ENCODE measurements at places on chromosomes 5 and 9.

DNA sequence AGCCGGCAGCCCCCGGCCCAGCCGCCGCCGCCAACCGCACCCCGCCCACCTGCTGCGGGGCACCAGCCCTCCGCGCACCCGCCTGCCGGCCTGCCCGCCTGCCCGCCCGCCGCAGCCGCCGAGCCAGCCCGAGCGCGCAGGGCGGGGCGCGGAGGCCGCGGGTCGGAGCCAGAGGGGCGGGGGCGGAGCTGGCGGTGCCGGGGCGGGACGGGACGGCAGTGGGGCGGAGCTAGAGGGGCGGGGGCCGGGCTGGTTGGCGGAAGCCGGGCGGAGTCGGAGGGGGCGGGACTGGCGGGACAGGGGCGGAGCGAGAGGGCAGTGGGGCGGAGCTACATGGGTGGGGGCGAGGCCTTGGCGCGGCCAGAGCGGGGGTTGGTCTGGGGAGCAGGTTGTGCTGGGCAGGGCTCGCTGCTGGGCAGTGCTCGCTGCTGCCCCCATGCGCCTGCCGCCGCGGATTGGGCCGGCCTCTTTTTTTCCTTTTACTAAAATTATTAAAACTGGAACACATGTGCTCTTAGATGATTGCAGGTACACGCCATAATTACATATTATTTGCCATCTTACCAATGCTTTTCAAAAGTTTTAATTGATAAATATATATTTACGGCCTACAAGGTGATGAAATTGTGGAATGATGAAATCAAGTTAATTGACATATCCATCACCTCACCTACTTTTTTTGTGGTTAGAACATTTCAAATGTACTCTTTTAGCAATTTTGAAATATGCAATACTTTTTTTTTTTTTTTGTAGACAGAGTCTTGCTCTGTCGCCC is at the start of gene SH3GLB2:
Gene SH3GLB2, minus strand, starts transcription at position 140 of the 775 bp plus-strand sequence. CDS start 177 bp downstream, outside the sequence.
- peak; percentile 97 for DNase-seq

DNA sequence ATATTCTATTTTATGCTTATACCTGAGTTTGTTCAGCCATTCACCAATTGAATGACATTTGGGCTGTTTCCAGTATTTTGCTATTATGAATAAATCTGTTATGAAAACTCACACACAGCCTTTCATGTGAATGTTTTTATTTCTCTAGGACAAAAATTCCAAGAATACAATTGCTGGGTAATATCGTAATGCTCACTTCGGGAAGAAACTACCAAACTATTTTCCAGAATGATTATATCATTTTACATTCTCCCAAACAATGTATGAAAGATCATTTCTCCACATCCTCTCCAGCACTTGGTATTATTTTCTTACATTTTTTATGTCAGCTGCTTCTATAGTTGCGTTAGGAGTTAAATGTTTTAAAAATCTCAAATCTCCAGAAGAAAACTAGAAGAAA is 58.3 kb upstream of the LHFPL2 start:
- no peak for DNase-seq

GRCh38 chr9:133954862-133955529 is 37.1 kb downstream of the VAV2 start:
- no peak for DNase-seq

DNA sequence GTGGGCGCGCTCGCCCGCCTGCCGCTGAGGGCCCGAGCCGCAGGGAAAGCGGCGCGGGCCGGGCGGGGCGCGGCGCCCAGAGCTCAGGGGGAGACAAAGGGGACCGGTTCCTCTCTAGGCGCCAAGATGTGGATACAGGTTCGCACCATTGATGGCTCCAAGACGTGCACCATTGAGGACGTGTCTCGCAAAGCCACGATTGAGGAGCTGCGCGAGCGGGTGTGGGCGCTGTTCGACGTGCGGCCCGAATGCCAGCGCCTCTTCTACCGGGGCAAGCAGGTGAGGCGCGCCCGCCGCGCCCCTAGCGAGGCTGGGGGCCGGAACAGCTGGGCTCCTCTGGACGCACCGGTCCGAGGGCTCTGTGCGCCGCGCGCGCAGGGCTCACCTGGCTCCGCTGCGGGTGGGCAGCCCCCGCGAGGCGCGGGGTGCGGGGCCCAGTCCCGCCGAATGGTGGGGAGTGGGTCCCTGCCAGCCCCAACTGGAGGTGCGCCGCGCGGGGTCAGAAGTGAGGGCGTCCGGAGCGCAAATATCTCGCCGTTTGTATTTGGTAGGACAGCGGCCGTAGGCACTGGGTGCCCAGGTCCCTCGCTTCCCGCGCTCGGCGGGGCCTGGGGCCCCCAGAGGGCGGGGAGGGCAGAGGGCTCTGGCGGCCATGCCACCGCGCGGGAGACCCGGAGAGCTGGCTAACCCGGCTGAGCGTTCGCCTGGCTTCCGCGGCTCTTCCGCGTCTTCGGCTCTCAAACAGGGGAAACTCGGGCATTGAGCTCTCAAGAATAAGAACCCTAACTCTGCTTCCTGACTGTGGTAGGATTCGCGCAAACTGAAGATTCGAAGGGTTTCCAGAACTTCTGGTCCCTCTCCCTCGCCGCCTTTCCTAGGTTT is 607 bp downstream of the UHRF2 start:
- peak; percentile 46 for DNase-seq

GRCh38 chr5:133730866-133731265 is 118.5 kb upstream of the FSTL4 start:
- no peak for DNase-seq

GRCh38 chr9:119967867-119968535 is 598.8 kb upstream of the BRINP1 start:
- no peak for DNase-seq

GRCh38 chr5:124718380-124718789 is 28.1 kb downstream of the ZNF608 start:
- peak; percentile 90 for DNase-seq
